ENCODE measurements at places on chromosomes 2 and 18. TPM values are rescaled to one million over a fixed set of nuclear protein-coding genes. Genes with fewer than 3 reads are reported as not detected.
A peak's percentile ranks its signal among the peaks of the same experiment; 100 is the strongest.

DNA sequence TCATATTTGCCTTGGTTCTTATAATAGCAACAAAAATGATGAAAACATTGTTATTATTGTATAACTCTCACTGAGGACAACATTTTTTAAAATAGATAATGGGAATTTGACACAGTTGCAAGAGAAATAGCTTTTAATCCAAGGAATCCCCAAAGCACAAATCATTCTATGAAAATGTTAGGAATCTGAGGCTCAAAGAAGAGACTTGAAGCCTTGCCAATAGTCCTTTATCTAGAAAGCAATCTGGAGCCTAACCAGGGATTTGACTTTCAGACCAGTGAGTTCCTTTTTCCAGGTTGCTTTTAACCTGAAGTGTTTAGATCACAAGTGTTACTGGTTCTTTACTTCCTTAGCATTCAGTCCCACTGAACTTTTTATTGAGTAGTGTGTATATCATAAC, 574.5 kb upstream of the ZEB2 start:
- no peak for DNase-seq

DNA sequence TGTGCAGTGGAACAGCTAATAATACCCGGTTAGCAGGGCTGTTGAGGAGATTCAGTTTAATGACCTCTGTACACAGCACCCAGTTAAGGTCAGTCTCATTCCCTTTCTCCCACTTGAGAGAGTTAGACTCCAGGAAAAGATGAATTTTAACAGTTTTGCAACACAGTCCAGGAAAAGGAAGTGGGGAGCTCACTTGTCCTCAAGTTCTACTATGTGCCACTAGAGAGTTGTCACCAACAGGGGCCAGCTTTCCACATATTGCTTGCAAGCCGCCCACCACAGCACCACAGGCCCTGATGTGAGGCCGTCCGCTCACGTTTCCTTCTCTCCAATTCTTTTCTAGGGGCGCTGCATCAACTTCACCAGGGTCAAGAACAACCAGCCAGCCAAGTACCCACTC, 142.1 kb downstream of the GFPT1 start:
- DNase-seq: no peak

DNA sequence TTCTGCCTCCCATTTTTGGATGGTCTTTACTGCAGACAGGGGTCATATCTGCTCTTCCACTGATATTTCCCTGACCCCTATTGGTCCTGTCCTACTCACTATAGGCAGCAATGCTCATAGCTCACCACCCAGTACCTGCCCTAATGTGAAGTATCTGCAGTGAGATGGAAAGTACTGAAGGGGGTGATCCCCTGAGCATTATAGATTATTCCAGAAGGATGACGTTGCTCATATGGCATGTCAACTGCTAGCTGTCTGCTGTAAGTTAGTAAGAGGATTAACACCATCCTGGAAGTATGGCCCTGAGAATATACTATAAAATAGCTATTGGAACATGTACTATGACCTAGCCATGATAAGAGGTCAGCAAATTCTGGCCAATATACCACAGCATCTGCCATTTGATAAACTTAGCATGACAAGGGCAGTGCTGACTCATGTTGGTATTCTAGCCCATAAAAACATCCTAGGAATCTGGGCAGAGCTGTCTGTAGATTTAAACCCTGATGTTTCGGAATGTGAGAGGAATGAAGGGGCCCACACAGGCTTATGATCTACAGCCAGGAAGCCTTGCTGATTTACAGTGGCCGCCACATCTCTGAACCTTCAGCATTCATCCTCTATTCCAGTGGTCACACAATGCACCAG, 451.4 kb downstream of the TNS1 start:
- DNase-seq: peak; percentile 78

- DNase-seq: no peak
These were observed 81.7 kb upstream of the ALK start for GRCh38 chr2:30003128-30003527.

DNA sequence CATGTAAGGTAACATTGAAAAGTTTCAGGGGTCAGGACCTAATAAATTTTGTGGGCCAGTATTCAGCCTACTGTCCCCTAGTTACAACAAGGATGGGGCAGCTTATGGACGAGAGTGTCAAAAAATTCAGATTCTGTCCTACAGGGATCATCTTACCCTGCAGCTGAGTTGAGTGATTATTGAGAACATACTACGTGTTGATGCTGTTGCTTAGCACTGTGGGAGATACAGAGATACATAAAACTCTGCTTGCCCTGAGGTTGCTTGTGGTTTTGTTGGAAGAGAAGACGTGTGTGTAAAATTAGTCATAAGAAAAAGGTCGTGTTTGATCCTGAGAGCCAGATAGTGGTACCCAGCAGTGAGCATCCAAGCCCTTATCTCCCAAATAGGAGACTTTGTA, 253.2 kb downstream of the NEDD4L start:
- no peak for DNase-seq

DNA sequence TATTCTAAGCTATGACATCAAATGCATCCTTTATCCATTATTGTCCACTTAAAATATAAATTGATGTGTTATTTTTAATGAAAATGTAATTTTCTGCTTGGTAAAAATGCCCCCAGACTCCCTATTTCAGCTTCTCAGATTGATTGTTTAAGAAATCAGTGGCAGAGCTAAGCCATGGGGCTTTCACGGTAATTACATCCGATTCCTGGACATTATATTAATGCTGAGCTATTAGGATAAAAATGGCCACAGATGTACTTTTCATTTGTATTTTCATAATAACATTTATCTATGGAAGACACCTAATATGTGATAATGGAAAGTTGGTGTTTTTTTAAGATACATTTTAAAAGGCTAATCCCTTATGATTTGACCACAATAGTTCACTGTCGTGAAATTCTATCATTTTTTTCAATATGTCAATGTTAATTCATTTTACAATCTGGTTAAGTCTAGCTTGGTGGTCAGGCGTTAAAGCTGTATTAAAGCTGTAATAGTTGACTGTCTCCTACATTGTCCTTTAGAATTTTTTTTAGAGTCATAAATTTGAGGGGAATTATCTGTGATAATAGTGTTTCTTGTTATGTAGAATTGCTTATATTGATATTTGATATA, 229.0 kb upstream of the UBE2E3 start:
- DNase-seq: no peak

GRCh38 chr18:74901362-74902146, 303.9 kb downstream of the ZNF407 start:
- no peak for DNase-seq

DNA sequence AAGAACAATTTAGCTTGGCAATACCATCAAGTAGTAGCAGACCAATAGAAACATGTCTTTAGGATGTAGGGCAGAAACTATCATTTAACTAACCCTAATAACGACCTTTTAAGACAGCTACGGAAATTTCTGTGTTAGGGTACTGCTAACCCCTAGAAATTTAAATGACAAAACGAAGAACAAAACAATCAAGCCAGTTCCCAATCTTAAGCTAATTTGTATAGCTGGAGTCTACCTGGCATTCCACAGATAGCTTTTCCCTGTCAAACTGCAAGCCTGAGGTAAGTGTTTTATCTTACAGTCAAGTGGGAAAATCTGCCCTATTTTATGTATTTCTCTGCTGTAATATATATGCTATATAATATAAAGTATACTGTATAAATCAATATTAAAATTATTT, 37.6 kb upstream of the CDKL4 start:
- no peak for DNase-seq

DNA sequence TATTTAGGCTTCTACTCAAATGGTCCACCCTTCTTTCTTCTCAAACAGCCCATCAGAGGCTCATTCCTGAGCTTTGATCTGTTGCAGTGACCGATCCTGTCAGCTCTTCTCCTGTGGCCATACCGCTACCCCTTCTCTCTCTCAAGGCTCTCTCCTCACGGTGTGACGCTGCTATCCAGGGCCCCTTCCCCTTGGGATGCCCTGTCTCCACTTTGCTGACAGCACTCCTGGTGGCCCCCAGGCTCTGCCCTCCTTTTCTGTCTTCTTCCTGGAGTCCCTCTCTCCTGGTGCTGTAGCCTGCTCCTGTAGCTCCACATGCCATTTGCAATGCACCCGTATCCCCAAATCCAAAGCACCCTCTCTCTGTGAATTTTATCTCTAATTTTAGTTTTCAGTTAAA, 45.4 kb upstream of the CTAGE1 start:
- no peak for DNase-seq

DNA sequence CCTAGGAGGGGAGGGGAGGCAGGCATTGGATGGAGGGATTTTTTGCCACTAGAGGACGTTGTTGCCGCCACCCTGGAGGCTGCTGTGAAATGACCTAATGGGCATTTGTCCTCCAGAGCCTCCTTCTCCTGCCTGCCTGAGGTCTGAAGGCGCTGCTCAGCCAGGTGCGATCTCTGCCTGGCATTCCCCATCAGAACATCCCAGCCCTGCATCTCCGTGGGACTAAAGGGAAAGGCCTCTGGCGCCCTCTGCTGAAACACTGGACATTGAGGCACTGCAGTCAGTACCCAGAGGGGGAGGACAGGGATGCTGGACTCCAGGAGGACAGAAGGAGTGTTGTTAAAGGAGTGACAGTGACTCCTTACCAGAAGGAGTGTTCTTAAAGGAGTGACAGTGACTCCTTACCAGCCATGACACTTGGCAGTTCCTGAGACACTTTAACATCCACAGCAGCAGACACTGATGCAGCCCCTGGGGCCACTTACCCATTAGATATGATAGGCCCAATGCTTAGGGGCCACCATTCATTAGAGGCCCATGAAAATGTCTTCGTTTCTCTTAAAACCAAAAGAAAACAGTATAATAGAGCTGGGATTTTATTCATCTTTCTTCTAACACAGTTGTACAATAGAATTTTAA, 17.0 kb downstream of the THNSL2 start:
- peak; percentile 82 for DNase-seq

DNA sequence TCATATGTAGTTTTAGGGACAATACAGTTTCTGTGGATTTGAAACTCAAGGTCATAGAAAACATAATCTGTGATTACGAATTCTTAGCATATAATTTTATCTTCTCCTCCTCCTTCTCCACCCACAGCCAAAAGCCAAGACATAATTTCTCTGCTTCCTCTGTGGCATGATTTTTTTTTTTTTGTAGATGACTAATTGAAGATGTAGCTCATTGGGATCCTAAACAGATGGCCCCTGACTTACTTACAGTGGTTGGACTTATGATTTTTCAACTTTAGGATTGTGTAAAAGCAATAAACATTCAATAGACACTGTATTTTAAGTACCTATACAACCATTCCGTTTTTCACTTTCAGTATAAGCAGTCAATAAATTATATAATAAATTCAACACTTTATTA, 42.3 kb downstream of the FSIP2 start:
- no peak for DNase-seq

DNA sequence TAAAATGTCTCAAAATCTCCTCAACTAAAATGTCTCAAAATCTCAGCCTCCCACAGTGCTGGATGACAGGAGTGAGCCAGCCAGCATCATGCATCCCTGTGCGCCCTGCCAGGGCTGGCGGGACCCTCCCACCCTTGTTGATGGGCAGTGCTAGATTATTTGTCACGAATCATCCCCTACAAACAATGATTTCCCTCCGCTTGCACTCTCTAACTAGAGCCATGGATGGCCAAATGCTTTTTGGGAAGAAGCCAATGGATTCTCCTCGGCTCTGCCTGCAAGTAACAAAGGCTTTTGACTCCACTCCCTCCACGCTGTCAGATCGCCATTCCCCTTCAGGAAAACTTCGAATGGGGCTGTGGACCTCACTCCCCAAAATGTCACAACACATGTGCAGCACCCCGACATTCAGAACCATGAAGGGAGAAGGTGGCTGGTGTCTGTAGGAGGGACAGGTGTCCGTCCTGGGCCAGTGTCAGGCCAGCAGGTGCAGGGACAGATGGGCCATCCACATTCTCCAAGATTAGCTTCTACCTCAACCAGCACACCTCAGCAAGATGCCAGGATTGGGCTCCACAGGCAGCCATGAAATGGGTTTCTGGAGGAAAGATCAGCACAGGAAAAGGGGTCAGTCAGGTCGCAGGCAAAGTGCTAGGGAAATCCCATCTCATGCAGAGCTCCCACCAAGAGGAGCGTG, 11.5 kb downstream of the AMER3 start:
- no peak for DNase-seq

GRCh38 chr18:57925706-57926105, 118.3 kb upstream of the NEDD4L start:
- DNase-seq: no peak

GRCh38 chr2:52178845-52179244, 1146.9 kb upstream of the NRXN1 start:
- DNase-seq: no peak

DNA sequence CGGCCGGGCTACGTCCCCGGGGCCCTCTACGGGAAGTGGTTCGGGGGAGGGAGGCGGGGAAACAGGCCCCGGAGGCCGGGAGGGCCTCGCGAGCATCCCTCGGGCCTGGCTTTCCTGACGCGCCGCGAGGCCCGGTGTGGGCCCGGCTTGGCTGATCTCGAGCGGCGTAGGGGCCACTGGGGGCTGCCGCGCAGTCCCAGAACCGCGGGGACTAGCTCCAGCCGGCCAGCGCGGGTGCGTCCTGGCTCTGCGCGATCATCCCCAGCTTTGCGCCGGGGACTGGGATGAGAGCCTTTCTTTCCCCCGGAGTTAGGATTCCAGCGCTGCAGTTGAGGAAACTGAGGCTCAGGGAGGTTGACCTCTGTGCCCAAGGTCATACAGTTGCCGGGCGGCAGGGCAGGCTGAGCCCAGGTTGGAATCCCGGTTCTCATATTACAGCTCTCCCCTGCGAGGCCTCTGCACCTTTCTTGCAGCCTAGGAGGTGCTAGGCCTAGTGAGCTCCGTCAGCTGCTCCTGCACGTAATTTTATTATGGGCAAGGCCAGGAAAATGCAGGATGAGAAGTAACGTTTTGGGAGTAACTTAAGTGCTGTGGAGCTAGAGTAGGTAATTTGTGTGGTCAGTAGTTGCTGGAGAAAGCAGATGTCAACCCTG, 501 bp downstream of the LPIN1 start:
- peak; percentile 48 for DNase-seq

DNA sequence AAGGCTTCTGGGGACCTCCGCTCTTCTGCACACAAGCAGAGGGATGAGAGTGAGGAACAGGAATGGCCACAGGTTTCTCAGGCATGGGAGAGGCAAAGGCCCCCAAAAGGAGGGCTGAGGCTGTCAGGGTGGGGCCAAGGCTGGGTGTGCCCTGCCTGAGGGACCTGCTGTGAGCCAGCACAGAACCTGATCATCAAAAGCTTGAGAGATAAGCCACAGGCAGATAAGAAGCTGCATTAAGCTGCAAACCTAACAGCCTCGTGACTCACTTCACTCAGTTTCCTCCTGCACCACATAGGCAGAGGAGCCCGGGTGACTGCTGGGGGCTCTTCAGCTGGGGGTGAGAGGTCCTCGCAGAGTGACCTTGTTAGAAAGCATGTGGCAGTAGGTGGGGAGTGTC, 64.5 kb upstream of the LAPTM4A start:
- DNase-seq: no peak

DNA sequence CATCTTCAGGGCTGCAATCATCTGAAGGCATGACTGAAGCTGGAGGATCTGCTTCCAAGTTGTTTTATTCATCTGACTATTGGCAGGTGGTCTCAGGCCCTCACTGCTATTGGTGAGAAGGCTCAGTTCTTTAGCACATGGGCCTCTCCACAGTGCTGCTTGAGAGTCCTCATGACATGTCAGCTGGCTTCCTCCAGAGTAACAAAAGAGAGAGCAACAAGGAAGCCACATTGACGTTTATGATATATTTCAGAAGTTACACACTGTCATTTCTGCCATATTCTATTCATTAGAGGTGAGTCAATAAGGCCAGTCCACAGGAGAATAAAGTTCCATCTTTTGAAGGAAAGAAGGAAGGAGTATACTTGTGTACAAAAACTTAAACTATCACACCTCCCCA, 7.9 kb upstream of the SIGLEC15 start:
- no peak for DNase-seq

CFAP53 gene
- not detected for total RNA-seq
